ENCODE measurements at places on chromosomes 5 and 9.

GRCh38 chr5:93717162-93717561, 24.2 kb downstream of the POU5F2 start:
- DNase-seq: peak; percentile 9

GRCh38 chr5:59164041-59164830, 581.4 kb downstream of the RAB3C start:
- peak; percentile 5 for DNase-seq

DNA sequence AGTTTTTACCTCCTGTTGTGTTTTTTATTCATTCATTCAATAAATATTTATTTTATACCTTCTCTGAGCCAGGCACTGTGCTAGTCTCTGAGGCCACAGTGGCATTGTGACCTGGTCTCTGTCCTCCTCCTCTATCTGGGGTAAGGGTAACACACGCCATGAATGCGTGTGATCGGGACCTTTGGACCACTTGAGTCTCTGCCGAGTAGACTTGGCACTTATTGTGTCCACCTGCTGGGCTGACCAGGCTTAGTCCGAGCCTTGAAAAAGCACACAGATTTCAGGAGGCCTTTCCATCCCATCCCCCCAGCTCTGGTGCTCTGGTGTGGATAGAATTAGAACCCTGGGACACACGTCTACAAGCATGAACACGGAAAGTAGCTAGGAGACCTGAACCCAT, 58.7 kb downstream of the ERGIC1 start:
- no peak for DNase-seq

DNA sequence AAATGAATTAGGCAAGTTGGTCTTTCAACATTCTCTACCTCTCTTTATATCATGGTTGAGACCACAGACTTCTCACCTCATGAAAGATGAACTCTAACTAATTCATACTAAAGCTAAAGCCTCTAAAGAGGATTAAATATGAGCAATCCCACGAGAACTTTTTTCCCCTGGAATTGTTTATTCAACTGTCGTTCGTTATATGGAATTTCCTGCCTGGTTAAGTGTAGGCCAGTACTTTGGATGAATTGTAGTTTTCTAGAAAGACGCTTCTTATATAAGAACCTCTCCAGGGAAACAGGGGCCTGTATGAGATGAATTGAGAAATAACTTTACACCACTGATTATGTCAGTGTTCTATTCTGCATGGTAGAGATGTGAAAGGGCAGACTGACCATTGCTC, 42.9 kb downstream of the PDCD1LG2 start:
- no peak for DNase-seq

GRCh38 chr9:4207123-4207875, 92.6 kb downstream of the GLIS3 start:
- DNase-seq: no peak

- no peak for DNase-seq
Measured at GRCh38 chr5:22611327-22611726, 241.8 kb downstream of the CDH12 start.

- DNase-seq: no peak
Measured at GRCh38 chr5:53425687-53426511, 54.5 kb upstream of the FST start.

GRCh38 chr5:178563621-178564020, 26.6 kb downstream of the COL23A1 start:
- DNase-seq: no peak

- DNase-seq: no peak
Measured at GRCh38 chr9:134263596-134263995, 62.7 kb upstream of the RXRA start.

GRCh38 chr9:8686516-8686915, 886.9 kb upstream of the DMAC1 start:
- DNase-seq: no peak

DNA sequence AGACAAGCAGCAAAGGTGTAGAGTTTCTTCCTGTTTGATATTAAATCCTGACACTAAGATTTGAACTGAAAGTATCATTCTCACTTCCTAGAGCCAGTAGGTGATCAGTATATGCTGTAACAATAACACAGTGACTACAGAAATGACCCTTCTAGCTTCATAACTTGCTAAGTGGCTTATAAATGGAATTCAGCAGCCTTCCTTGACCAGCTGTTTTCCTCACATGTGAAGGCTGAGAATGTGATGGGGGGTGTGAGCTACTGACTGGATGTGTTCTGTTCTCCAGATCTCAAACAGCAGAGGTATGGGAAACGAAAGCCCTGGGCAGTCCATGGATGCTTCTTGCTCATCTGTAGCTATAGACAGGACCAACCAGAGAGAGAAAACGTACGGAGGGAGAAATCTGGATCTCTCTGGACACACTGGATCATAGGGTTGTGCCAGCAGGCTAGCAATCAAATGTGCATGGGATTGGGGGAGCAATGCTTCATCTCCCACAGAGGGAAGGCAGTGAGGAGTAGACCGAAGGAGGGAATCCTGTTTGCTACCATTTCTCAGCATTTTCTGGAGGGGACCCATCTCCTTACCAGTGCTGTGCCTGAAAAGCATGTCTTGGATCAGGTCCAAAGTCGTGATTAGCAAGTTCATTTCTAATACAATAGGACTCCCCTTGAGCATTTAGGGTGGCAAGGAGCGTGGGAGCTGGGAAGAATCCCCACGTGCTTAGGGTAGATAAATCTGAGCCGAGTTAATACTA, 39.4 kb downstream of the TNFAIP8 start:
- DNase-seq: no peak

DNA sequence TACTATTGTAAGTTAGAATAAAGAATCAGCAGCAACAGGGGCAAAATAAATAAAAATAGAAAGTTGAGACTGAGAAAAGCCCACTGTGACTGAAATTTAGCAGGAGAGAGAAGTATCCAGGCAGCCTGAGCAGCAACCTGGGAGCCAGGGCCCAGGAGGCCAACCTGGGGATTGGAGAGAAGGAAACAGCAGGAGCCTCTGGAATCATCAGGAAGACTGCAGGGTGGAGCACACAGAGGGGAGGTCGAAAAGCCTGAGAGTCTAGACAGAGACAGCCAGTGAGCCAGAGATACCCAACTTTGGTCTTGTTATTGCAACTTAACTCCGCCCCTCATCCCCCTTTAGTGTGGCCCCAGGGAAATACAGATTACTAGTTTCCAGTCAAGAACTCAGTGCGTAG, 98.6 kb downstream of the SLC1A3 start:
- DNase-seq: no peak

- DNase-seq: no peak
Measured at GRCh38 chr5:154244476-154244875, 53.9 kb downstream of the GALNT10 start.

- DNase-seq: no peak
Measured at GRCh38 chr5:78907255-78907891, 77.7 kb downstream of the ARSB start.

- no peak for DNase-seq
Measured at GRCh38 chr9:75927356-75927755, 36.9 kb downstream of the PCSK5 start.

GRCh38 chr5:3613726-3614125, 18.1 kb downstream of the IRX1 start:
- no peak for DNase-seq

DNA sequence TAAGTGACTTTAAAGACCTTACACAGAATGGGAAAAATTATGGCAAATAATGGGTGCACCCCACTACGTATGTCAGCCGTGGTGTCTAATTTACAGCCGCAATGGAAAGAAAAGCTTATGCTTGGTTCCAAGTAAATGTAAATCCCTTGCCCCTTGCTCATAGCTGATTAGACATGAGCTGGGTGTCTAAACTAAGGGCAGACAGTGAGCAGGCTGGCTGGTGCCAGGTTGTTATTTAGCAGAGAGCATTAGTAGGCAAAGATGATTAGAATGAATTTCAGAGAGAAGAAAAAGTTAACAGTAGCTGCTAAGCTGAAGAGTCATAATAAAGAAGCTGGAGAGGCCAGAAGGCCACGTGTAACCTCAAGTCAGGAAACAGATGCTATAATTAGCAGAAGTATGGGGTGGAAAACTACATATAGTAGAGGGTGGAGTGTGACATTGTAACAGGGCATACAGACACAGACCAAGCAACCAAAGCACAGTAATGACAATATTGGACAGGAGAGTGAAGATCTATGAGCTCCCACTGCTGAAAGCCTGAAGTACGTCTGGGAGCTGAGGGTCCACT, 257.7 kb downstream of the MCTP1 start:
- DNase-seq: no peak

- DNase-seq: no peak
Measured at GRCh38 chr9:124877021-124877782, 15.3 kb downstream of the ARPC5L start.

GRCh38 chr5:168341178-168341577, 49.7 kb downstream of the WWC1 start:
- no peak for DNase-seq

DNA sequence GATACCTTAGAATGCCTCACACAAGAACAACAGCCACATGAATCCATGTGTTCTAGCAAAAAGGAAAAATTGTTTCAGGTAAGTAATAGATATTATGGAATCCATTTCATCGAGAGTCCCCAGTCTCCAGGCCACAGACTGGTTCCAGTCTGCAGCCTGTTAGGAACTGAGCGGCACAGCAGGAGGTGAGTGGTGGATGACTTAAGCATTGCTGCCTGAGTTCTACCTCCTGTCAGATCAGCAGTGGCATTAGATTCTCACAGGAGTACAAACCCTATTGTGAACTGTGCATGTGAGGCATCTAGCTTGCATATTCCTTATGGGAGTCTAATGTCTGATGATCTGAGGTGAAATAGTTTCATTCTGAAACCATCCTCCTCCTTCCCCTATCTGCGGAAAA, 207.0 kb downstream of the CSNK1G3 start:
- no peak for DNase-seq

- DNase-seq: no peak
Measured at GRCh38 chr9:87481890-87482855, 15.5 kb upstream of the DAPK1 start.

DNA sequence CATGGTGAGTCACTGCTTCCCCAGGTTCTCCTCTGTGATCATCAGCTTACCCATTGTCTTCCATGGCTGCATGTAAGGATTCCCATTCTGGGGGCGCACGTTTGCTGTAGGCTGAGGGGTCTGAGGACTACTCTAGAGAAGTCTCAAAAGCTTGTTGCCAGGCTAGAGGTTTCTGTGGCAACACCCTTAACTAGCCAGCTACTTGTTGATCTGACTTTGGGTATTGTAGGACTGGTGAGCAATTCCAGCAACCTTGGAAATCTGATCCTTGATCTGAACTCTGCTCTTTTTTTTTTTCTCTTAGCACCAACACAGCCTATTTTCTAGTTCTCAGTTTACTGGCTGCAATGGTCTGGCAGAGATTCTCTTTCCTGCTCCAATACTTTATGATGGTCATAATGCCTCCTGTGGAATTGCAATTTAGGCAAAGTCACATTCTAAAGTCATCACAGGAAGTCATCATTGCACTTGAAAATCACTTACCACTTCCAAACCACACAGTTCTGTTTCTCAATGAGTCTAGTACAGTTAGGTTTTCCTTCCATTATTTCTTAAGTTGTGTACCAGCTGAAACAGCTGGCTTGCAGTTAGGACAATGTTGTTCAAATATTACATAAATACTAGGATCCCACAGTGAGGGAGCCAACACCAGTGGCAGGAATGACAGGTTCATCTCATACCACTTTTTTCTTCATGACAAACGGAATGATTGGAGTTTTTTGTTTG, 110.3 kb downstream of the SLC12A2 start:
- DNase-seq: no peak

DNA sequence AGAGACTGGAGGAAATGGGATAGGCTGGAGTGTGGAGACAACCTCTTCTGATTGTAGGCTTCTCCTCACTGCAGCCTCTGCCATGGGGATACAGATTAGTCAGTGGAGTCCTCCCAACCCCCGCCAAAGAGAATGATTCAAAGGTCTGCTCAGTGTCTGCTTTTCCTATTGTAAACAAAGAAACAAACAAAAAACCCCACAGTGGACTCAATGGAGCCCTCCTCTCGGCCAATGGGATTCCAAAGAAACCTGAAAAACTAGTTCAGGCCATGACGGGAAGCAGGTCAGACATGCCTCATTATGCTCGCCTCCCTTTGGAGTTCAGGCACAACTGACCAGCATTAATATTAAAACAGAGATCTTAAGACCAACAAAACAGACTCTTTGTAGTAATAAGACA, 85.8 kb downstream of the SEC61B start:
- no peak for DNase-seq

DNA sequence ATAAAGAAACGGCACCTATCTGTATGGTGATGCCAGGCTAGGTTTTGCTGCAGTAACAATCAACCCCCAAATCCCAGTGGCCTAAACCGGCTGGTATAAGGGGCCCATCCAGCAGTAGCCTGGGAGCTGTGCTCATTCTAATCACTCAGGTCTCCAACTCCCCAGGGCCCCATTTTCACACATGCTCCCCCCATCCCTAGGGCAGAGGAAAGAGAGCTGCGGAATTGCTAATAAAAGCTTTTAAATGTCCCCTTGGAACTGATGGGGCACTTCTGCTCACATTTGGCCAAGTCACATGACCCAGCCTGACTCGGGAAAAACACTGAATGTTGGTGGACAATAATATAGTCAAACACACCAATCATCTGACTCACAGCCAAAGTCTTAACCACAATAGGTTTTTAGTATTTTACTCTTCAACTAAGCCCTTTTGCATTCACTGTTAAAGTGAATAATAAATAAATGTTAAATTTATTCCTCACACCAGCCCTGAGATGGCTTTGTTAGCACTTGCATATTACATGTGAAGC, 1.6 kb downstream of the FBLL1 start:
- DNase-seq: no peak

- DNase-seq: no peak
Measured at GRCh38 chr5:103522586-103522985, 40.0 kb downstream of the NUDT12 start.

GRCh38 chr5:81172710-81173109, 60.4 kb upstream of the CKMT2 start:
- DNase-seq: no peak

DNA sequence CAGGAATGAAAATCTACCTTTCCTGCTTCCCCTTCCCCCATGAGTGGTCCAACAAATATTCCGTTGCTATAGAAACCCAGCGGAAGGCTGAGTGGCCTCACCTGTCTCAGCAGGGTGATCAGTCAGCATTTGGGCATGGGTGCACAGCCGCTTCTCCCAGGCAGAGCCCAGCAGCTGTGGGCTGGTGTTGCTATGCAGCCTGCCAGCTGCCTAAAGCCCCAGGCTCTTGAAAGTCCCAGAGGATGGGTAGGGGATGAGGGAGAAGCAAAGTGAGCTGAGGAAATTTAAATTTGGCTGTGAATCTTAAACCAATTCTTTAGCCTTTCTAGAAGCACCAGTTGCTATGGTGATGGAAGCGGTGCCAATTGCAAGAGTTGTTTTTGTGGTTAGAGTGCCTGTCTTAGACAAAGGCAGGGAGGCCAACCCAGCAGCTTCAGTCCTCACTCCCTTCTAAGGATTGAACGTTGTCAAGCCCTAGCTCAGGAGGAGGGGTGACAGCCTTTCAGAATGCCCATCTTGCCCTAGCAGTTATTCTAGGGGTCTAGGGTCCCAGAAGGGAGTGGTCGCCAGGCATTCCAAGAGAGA, 151.5 kb upstream of the PITX1 start:
- DNase-seq: no peak

- no peak for DNase-seq
Measured at GRCh38 chr9:21812415-21812814, 10.0 kb downstream of the MTAP start.

- peak; percentile 50 for DNase-seq
Measured at GRCh38 chr9:16515879-16516301, 354.6 kb downstream of the BNC2 start.
